GM12891 (cell line): ENCODE measurements at places on chromosomes 7 and 10.

GRCh38 chr7:11786186-11786585 is 45.8 kb downstream of the THSD7A start:
- DNase-seq, result no peak

GRCh38 chr7:114639451-114639850 is 224.8 kb downstream of the FOXP2 start:
- no peak for DNase-seq

GRCh38 chr7:95608359-95609173 is 12.2 kb upstream of the PDK4 start:
- no peak for DNase-seq

DNA sequence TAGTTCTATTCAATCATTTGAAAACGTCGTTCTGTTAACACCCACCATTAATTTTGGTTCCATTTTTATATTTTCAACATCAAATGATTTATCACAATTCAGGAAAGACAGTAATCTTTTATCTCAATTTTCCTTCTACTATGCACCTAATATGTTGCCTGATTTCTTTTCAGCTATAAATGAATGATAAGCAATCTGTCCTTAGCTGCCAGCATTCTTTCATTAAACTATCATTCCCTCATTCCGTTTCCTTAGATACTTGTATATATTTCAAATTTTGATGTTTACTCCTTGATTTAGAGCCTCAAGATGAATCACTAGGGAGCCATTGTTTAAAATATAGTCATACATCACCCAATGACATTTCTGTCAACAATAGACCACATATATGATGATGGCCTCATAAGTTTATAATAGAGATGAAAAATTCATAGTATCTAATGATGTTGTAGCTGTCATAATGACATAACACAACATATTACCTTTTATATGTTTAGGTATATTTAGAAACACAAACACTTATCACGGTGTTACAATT is 661.7 kb downstream of the IPMK start:
- DNase-seq, result no peak

- DNase-seq, result no peak
These were observed 207.9 kb downstream of the PLXNA4 start for GRCh38 chr7:132368246-132368900.

- DNase-seq, result no peak
These were observed 165.4 kb downstream of the ST7 start for GRCh38 chr7:117118579-117119180.

- no peak for DNase-seq
These were observed 66.6 kb upstream of the MGMT start for GRCh38 chr10:129400426-129400825.

GRCh38 chr7:118734541-118734940 is 510.0 kb downstream of the ANKRD7 start:
- no peak for DNase-seq

DNA sequence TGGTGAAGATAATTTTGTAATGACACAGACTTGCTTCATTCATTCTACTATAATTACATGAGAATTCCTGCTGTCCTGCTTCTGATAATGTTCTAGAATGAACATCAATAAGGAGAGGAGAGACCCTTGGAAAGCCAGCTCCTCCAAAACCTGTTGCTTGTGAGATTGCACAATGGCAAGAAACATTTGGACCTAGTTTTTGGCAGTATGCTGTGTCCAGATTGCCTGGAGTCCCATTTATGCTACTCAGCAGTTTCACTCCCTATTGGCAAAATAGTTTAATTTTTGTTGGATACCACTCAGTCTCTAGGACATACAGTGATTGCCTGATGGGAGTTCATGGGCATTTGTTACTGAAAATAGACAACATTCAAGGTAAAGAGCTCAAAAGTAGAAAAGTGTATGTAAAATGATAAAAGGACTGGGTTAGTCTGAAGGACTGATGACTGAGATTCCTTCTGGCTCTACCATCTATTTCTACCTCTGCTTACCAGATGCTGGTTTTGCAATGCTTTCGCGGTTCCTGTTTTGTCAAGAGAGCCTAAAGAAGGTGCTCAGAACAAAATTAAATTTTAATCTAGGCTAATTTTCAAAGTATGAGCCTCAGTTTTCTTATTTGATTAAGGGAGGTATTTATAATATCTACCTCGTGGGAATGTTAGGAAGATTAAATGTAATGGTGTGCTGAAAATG is 8.0 kb upstream of the ACTR3B start:
- no peak for DNase-seq

DNA sequence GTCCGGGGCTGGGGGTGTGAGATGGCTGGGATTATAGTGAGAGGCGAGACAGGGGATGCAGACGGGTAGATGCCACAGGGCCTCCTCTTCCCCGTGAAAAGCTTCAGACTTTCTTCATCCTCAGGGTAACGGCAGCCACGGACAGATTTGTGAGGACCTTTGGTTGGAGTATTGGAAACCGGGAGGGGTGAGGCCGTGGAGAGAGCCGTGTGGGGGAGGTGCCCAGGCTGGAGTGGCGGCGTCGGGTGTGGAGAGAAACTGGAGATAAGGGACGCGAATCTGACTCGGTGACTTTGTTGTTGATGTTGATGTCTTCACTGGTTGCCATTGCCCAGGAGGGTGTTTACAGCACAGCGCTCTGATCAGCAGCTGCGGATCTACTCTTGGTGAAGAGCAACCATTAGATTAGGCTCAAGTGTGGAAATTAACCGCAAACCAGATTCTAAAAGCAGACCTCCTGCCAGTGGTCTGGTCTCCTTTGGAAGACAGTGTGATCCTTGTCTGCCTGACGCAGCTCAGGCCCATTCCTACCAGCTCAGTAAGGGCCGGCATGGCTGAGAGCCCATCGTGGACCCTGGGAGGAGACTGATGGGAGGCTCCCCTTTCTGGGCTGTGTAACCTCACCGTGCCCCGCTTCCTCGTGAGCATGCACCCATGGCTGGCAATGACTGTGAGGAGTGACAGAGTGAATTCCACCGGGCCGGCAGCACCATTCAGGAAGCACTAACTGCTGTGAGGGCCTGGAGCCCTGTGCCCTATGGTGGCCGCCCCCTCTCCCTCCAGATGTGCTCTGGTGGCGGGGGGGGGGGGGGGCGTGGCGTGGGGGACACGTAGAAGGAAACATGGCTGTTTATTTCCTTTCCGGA is 90.3 kb downstream of the INPP5A start:
- DNase-seq, result no peak

DNA sequence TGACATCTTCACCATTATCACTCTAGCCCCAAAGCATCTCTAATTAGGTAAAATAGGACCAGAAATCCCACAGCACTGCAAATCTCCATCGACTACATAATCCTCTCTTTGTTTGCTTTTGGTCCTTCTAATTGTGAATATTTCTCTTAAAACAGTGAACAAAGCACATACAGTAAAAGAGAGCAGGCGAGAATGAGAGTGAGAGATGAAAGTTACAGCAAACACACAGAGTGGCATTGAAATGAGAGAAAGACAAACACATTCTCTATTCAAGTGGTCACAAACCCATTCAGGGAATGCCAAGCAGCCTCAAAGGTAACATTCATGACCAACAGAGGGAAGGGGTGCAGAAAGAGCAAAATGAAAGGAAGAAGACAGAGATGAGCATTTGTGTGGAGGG is 109.8 kb upstream of the PTN start:
- DNase-seq, result no peak

DNA sequence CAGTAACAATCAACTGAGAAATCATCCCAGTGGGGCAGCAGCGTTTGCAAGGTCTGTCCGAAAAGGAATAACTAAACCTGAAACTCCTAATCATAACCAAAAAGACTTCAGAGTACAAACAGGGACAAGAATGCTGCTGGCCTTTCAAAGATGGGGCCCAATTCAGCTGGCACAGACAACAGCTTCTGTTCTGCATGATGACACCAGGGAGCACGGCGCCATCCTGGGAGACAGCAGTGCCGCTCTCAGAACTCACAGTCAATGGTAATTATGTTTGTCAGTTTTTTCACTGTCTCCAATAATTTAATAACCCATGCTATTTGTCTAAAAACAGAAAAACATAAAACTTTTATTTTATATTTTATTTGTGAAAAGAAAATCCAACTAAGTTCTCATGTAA is 90.0 kb downstream of the LARP4B start:
- DNase-seq, result no peak

- peak; percentile 19 for DNase-seq
These were observed 27.0 kb upstream of the HIBADH start for GRCh38 chr7:27689591-27690164.

DNA sequence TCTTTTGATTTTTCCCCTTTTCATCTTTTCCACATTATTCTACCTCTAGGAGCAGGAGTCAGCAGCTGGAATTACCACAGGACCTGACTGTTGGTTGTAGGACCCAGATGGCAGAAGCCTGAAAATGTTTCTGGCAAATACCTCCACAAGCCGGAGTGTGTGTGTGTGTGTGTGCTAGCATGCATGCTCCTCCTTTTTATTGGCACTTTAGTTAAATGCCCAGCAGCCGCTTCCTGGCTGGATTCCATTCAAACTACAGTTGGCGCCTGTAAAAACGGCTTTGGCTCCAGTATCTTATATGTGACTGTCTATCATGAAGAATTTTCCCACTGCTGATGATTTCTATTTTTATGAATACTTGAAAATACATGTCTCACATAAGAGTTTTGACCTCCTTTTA is 319.7 kb upstream of the SP4 start:
- no peak for DNase-seq

- DNase-seq, result no peak
These were observed 663.5 kb downstream of the SORCS1 start for GRCh38 chr10:106500925-106501525.

DNA sequence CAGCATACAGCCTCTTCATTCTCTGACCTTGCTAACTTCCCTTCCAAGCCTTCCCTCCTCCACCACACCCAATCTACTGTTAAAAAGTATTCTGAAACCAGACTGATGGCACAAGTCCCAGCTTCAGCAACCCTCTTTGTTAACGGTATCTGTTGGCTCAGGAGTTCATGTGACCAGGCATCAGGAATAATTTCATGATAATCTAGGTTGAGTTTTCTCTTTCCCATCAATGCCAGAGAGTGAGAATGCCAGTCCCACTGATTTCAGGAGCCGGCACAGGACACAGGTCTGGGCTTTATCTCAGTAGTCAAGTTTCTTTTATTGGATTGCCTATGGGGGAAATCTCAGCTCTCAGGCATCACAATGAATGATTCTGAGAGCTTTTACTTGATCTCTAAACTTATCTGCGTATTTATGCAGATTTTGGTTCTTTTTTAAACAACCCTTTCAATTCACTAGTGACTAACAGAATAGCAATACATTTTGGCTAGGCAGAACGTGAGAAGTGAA is 231.0 kb upstream of the LYZL1 start:
- no peak for DNase-seq

DNA sequence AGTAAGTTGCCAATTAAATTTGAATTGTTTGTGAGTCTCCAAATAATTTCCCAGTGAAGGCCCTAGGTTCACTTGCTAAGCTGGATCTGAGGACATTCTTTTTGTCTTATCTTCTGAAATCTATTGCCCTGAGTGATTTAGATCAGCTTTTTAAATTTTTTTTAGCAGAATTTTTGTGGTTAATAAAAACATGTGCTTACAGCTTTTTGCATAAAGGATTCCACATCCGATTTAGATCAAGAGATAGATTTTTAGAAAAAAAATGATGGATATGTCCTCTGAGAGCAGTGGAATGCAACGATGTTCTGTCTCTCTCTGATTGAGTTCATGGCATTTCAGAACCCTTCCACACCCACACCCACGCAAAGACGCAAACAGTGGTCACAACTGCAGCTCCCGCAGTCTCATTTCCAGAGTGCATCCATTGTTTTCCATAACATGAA is 358.8 kb downstream of the SUGCT start:
- no peak for DNase-seq

DNA sequence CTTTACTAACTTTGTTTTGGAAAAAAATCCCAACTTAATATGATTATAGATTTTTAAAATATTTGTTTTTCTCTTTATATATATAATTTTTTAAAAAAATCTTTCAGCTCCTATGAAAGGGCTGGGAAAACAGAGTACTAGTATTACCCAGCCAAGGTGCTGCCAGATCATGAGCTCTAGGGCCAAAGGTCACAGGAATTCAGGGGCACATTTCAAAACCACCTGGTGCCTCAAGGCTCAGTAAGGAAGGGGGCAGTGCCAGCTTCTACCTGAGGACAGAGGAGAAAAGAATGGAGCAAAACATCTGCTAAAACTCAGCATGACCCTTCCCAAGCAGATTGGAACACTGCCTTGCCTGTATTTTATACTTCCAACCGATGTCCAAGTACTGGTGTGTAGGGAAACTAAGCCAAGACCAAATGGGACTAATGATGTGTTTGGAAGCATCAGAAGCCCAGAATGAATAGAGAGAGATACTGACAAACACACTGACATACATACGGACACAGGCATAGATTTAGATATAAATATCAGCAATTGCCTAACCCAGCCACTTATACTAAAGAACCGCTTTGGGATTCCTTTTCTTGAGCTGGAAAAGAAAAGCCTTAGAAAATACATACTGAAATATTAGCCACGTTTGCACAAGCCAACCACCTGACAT is 667.3 kb downstream of the PARD3 start:
- DNase-seq, result no peak

DNA sequence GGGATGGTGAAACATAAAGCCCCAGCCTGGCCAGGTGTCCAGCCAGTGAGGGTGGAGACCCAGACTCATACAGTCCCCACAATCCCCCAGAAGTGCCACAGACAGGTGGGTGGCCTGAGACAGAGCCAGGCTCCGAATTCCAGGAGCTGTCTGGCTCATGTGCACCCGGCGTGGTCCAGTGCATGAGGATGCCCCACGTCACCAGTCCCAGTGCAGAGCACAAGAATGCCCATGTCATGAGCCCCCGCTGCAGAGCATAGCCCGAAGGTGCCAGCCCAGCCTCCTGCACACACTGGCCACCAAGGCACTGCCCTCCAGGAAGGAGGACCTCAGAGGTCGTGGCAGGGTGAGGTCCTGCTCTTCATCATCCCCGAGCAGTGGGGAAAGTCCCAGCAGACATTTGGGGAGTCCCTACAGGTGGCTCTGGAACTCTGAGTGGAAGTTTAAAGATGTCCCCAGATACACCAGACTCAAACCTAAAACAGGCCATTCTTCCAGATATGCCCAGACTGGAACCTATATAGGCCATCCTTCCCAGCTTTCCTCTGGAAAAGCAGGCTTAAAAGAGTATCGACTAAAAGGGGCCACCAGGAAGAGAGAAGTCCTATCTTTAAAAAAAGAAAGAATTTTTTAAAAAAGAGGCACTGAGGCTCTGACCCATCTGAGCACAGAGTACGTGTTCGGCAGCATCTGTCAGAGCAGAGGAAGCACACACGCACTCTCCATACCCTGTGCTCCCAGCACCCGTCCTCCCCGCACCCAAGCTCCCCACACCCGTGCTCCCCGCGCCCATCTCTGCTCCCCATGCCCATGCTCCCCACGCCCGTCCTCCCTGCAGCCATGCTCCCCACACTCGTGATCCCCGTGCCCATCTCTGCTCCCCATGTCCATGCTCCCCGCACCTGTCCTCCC is 11.5 kb downstream of the DIP2C start:
- DNase-seq, result no peak
